ENCODE measurements at places on chromosomes 4 and X.

GRCh38 chr4:186621959-186622553 is 66.7 kb upstream of the MTNR1A start:
- no peak for DNase-seq

- no peak for DNase-seq
These were observed 28.1 kb downstream of the SPANXC start for GRCh38 chrX:141214196-141214595.

DNA sequence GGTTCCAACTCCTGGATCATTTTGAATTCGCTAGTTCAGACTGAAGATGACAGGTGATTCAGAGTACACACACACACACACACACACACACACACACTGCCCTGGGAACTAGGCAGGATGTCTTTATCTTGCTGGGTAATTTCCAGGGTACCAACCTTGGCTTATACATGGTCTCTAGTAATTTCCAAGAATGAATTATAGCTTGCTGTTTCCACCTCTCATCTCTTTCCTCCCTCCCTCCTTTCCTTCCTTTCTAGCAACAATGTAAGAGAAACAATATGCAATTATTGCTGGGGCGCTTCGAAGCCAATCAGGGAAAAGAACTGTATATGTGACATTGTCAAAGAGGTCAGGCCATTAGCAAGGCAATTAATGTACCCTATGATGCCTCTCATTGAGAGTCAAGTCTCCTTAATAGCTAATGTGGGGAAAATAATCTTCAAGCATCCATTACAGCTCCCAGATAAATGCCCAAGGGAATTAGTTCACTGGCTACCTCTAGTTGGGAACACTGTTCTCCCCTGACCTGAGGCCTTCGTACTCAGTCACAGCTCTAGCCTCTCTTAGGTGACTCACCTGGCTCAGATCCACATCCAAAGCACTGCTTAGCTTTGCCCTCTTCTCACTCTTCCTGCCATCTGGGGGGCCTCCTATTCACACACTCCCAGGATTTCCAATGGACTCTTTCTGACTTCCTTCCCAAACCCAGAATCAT is 311.5 kb downstream of the PPP1R2C start:
- DNase-seq, result no peak

DNA sequence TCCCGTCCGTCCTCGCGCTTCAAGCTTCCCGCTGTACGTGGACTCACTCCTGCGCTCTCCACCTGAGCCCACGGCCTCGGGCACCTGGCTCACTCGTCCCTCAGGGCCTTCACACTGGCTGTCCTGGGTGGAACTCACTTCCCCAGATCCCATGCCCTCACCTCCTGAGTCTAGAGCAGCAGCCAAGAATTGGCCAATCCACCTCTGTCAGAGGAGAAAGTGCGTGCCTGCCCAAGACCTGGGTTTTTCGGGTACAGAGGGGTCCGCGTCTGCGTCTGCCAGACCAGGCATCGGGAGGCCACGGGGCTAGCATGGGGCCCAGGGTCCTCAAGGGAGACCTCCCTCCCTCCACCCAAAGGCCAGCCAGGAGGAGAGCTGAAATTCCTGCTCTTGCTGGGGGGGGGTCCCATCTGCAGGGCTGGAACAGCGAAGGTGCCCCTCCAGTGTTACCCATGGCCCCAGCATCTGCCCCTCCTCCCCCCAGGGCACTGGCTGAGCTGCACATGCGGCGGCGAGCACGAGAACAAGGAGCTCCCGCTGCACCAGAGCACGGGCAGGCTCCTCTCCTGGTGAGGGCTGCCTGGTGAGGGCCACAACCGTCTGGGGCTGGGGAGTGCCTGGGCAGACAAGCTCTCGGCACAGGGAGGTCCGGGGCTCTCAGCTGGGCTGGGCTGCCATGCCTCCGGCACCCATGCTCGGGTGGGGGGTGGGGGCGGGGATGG is 47.5 kb downstream of the FAM53A start:
- no peak for DNase-seq

- no peak for DNase-seq
These were observed 85.4 kb upstream of the IGFBP7 start for GRCh38 chr4:57195622-57196021.
